ENCODE measurements at places on chromosomes 3 and 15. TPM values are rescaled to one million over a fixed set of nuclear protein-coding genes. Genes with fewer than 3 reads are reported as not detected.

DNA sequence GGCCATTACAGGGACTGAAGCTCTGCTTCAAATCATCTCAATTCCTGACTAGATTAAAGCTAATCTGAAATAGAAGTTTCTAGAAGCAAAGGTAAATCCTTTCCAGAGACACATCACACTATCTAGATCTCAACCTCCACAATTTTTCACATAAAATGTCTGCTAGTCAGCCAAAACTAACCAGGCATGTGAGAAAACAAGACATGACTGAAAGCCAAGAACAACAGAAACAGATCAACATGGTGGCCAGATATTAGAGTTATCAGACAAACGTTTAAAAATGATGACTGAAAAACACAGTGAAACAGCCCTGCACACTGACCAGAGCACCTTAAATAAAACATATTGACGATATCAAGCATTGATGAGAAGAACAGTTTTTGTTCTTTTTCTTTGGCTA lies 59.1 kb downstream of the SUMF1 start:
- DNase-seq, result no peak

- DNase-seq, result no peak
These were observed 264.8 kb downstream of the ROBO2 start for GRCh38 chr3:77304700-77305021.

DNA sequence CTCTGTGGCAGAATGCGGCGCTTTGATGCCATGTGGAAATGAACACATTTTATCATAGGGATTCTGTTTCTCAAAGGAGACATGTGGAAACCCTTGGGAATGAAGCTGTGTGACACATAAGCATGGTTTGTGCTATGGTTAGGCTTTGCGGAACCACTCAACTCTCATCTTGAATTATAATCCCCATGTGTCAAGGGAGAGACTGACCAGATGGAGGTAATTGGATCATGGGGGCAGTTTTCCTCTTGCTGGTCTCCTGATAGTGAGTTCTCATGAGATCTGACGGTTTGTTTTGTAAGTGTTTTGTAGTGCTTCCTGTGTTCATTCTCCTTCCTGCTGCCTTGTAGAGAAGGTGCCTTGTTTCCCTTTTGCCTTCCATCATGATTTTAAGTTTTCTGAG lies 1109.2 kb upstream of the ALCAM start:
- no peak for DNase-seq

The TRH gene
- not detected for total RNA-seq

DNA sequence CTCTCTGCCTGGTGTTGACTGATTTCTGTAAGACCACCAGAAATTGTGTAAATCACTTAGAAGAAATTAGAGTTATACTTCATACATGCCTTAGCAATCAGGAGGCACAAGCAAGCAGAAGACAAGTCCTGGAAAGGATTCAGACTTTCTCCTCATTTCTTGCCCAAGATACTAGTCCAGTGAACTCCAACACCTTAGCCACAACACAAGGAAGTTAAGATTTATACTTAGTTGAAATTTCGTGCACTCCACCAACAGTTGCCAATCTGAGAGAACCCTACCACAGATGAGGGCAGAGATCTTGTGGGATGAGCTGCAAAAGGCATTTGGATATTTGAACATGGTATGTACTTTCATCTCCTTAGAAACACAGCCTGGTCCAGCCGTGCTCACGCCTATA lies 2.3 kb downstream of the P3H2 start:
- no peak for DNase-seq

The LRRC3B gene
- not detected for total RNA-seq

GRCh38 chr15:42730135-42730534 lies 6.8 kb downstream of the CDAN1 start:
- DNase-seq, result no peak

GRCh38 chr3:152083135-152083534 lies 185.6 kb upstream of the MBNL1 start:
- no peak for DNase-seq

DNA sequence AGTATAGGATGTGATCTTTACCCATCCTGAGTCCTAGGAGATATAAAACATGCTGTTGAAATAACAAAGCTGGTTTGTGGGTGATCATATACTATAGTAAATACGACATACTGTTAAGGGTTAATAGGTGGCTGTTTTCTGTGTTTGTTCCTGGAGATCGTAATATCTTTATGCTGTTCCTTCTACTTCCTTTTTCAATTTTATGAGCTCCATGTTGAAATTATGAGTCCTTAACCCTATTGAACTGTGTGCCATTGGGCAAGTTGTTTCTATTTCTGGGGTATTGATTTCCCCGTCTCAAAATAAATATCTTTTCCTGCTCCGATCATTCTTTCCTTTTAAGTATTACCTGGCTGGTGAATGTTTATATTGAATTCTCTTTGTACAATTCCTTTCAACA lies 115.1 kb downstream of the LPP start:
- DNase-seq, result peak; percentile 35
